ENCODE measurements at places on chromosomes 2 and 18.

GRCh38 chr2:101440127-101440738 lies 34.7 kb downstream of the RFX8 start:
- DNase-seq = no peak

GRCh38 chr2:207698301-207698700 lies 13.1 kb upstream of the CCNYL1 start:
- no peak for DNase-seq

DNA sequence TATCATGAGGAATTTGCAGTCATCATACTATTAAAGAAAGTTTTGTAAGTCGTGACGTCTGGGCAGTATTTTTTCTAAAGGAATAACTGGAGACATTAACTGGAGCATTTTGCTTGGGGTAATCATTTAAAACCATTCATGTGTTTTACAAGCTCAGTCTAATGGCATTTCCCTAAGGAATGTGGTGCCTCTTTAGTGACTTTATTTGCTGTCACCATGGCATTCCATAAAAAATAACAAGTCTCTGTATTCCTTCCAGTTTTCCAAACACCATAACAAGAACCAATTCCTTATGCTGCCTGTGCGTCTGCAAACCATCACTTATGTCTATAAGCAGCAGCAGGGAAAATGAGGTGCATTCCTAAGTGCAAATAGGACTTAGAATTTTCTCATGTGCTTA lies 82.8 kb downstream of the EPB41L3 start:
- DNase-seq = no peak

DNA sequence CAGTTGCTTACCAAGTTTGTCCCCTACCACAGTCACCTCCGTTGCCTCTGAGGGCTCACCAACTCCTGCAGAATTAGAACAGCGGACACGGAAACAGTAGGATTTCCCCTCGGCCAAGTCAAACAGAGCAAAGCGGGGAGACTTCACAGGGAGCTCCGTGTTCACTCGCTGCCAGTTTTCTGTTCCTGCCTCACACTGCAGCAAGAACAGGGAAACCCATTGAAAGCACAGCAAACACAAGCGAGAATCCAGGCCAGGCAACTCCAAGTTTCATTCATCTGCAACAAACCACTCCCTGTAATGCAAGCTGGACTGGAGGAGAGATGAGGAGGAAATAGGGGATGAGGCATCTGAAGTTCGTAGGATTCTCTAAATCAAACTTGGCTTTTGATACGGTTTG lies 84.2 kb downstream of the MYOM1 start:
- DNase-seq = no peak

GRCh38 chr2:1277634-1278033 lies 135.6 kb upstream of the TPO start:
- DNase-seq = no peak
